Caki2 (cell line): ENCODE measurements at places on chromosomes 7 and 10. TPM values are rescaled to one million over a fixed set of nuclear protein-coding genes. Genes with fewer than 3 reads are reported as not detected.

FRAT1 gene
- total RNA-seq: 1.0 and 1.2 TPM in 2 replicates

CPEB3 gene
- 0.09 and 0.20 TPM in 2 replicates for total RNA-seq

GATA3 gene
- 0.34 and 1.7 TPM in 2 replicates for total RNA-seq

TFR2 gene
- 0.27 TPM in 1 of 2 replicates, not detected in the other for total RNA-seq

NME8 gene
- total RNA-seq: not detected in 2 replicates

SPDYE16 gene
- 2.2 TPM in 1 of 2 replicates, not detected in the other for total RNA-seq

CC2D2B gene
- total RNA-seq: not detected in 2 replicates

AMZ1 gene
- not detected in 2 replicates for total RNA-seq

CELF2 gene
- total RNA-seq: 0.10 TPM in 1 of 2 replicates, not detected in the other

NUPR2 gene
- total RNA-seq: not detected in 2 replicates

FAM13C gene
- total RNA-seq: not detected in 2 replicates

CROT gene
- total RNA-seq: 1.0 and 8.6 TPM in 2 replicates

GHRHR gene
- total RNA-seq: not detected in 2 replicates

MYL7 gene
- total RNA-seq: not detected in 2 replicates

GOLGA7B gene
- 5.1 and 5.4 TPM in 2 replicates for total RNA-seq

SVOPL gene
- total RNA-seq: not detected in 2 replicates

GNAT3 gene
- not detected in 2 replicates for total RNA-seq

TRPV5 gene
- total RNA-seq: not detected in 2 replicates

XRCC2 gene
- total RNA-seq: 0.98 and 2.6 TPM in 2 replicates

TUBAL3 gene
- total RNA-seq: not detected in 2 replicates

SPDYE9 gene
- total RNA-seq: not detected in 2 replicates

PRKCQ gene
- total RNA-seq: 9.8 and 10.8 TPM in 2 replicates

NUTM2E gene
- total RNA-seq: not detected in 2 replicates

GPR141 gene
- total RNA-seq: not detected in 2 replicates

LRMDA gene
- 18.7 and 20.3 TPM in 2 replicates for total RNA-seq

POLR2J3 gene
- 4.3 and 16.9 TPM in 2 replicates for total RNA-seq
